ENCODE measurements at places on chromosomes 3 and 15.
A peak's percentile ranks its signal among the peaks of the same experiment; 100 is the strongest.

DNA sequence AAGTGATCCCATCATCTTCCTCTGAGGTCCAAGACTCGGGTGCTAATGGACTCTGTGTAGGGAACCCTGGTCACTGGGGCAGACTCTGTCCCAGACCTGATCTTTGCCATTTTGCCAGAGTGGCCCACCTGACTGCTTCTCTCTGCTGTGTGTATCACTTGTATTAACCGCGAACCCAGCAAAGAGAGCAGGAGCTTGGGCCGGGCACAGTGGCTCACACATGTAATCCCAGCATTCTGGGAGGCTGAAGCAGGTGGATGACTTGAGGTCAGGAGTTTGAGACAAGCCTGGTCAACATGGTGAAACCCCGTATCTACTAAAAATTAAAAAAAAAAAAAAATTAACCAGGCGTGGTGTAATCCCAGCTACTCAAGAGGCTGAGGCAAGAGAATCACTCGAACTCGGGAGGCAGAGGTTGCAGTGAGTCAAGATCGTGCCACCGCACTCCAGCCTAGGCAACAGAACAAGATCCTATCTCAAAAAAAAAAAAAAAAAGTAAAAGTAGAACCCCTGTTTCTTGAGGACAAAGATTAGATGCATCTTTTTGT lies 32.9 kb upstream of the CYP11A1 start:
- DNase-seq: peak; percentile 48

DNA sequence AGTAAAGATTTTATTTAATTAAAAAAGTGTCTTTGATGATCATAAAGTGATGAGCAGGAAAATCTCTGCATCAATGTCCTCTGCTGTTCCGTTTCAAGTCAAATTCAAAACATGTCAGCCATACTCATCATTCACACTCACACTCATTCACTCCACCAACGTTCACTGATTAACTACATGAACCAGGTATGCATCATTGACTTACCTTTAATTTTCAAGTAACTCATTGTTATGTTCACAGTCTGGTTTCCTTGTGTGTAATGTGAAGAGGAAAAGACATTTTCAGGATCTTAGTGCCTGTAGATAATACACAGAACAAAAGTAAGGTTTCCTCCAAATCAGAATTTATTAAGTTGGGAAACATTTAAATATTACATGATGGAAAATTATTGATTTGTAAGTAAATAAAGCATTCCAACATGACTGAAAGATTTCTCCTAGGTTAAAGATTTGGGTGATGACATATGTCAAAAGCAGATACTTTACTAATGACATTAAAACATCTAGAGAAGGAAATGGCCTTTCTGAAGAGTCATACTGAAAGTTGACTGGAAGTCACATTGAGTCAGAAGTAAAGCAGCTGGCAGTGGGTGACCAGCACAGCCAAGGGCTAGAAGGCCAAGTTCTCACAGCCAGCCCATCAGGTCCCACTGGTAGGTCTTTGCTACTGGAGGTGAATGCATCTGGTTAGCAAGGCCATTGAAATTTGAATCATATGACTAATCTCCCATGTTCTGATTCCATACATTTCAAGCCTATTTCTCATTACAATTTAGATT lies 251.9 kb downstream of the CDIN1 start:
- DNase-seq: no peak

DNA sequence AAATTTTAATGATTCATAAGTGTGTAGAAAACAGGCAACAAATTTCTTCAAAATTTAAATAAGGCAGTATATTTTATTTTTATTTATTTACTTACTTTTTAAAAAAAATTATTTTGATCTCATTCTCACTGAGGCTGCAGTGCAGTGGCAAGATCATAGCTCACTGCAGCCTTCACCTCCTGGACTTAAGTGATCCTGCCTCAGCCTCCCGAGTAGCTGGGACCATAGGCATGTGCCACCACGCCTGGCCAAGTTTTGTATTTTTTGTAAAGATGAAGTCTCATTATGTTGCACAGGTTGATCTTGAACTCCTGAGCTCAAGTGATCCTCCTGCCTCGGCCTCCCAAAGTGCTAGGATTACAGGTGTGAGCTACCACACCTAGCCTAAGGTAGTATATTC lies 61.2 kb upstream of the XRN1 start:
- DNase-seq: peak; percentile 10

DNA sequence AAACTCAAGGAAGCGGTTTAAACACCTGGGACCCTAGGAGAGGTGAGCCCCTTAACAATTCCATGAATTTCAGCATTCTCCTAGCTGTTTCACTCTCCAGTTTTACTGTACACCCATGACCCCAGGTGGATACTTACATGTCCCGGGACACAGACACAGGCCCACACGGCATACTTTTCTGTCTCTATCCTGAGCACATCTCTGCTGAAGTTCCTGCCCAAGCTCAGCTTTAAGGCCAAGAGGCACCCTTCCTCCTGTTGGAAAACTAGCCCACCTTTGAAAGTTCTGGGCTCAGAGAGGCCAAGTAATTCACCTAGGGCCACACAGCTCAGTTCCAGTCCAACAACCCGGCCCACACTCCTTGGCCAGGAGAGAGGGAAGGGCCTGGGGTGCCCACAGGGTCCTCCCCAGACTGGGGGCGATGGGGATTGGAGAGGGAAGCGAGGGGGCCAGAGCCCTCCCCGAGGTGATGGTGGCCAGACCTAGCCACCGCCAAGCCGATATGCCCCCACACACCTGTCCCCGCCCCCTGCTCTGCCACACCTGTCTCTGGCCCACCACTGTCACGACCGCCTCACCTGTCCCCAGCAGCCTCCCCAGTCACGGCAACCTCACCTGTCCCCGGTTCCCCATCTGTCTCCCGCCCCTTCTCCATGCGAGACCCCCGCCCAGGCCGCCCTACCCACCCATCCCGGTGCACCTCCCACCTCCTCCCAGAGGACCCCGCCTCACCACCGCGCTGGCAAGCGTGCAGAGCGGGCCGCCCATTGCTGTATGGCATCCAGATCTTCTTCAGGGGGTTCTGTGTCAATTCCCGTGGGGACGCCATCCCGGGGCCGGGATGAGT lies 431 bp downstream of the PFKFB4 start:
- peak; percentile 16 for DNase-seq

- DNase-seq: no peak
These were observed 63.9 kb downstream of the ADCY5 start for GRCh38 chr3:123385001-123385401.

- DNase-seq: no peak
These were observed 12.8 kb downstream of the PPCDC start for GRCh38 chr15:75036212-75036616.
